ENCODE measurements at places on chromosomes 4 and X.

DNA sequence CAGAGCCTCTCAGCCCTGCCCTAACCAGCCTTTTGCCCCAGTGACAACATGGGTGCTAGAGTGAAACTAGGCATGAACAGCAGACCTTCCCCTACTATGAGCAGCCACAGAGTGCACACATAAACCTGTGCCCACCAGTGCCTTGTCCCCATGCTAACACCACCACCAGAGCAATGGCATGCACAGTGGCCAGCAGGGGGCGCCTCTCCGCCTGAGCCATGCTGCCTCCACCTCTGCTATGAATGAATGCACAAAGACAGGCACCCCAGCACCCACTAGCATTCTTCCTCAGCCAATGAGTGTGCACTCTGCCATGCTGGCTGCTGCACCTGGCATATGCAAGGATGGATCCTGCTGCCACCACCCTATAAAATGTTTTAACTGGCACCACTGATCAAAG is 286.9 kb upstream of the FGF16 start:
- DNase-seq = peak; percentile 16

DNA sequence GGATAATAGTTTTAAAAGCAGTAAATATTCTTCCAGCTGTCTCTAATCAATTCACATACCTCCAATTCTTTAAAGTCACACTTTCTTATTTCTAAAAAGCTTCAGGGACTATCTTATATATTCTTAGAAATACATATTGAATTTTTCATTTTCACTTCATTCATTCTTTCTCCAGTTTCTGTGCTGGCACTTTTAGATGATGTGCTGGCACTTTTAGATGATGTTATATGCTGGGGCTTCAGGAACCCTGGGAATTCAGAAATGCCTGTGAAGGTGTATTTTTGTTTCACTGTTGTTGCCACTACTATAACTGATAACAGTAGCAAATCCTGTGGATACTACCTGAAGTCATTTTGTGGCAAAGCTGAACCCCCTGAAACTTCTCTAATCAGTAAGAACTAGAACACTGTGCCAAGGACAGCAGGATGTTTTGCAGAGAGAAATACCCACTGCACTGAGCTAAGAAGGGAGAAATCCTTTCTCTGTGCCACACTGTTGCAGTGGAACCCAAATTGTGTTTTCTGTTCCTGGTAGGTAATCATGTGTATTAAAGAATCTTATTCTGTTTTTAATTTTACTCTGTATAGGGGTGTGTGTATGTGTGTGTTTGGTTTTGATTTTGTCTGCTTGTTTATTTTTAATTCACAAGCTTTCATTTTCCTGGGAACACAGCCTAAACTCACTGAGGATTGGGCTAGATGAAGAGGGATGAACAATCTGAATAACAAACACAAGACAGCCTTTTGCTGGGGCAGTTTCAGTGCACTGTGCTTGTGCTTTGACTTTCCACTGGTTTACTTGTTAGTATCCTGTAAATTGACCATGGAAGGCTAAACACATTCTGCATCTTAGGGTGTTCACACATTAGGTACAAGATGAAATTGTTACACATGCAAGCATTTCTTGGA is 898.3 kb downstream of the CCSER1 start:
- no peak for DNase-seq

GRCh38 chr4:140637836-140638235 is 69.1 kb upstream of the UCP1 start:
- peak; percentile 37 for DNase-seq

- DNase-seq = no peak
These were observed 106.3 kb downstream of the USP46 start for GRCh38 chr4:52552778-52553177.

GRCh38 chr4:110610940-110611831 is 11.7 kb downstream of the PITX2 start:
- no peak for DNase-seq

DNA sequence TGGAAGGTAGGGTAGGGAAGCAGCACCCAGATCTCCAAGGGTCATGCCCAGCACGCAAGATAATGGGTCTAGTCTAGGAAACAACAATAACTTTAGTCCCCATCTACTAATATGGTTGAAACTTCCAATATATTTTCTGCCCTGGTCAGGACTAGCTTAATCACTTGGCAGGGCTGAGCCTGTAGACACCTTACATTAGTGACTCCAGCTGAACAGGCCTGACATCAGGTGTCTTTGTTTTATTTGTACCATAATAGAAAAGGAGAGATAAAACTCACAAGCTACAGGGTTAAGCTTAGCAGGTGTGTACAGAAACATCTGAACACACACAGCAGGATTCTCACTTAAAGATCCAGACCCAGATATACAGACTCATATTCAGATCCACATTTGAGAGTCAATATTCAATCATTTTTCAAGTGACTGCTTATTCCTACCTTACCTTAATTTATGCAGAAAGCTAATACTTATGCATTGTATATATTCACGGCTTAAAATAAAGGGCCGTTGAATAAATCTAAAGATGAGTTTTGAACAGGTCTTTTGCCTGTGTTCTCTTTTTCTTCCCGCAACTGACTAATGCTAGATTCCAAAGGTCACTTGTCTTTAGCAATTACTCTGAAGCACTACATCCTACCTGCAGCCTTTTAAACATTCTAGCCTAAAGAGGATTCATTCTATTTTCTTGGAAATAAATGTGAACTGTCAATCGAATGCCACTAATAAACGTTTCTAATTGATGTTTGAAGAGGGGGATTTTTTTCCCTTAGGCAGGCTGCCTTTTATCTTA is 745.3 kb downstream of the RPA4 start:
- no peak for DNase-seq

DNA sequence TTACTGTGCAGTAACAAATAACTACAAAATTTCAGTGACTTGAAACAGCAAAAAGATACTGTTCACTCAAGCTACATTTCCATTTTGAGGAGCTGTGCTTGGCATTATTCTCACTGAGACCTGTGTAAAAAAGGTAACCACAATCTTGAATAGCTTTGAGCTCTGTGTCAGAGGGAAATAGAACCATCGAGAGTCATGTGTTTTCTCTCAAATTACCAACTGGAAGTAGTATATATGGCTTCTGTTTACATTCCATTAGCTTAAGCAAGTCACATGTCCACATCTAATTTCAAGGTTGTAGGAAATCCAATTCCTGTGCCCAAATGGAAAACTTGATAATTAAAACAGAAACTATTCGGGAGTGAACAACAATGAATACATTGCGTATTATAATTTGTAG is 82.9 kb upstream of the BANK1 start:
- DNase-seq = no peak

DNA sequence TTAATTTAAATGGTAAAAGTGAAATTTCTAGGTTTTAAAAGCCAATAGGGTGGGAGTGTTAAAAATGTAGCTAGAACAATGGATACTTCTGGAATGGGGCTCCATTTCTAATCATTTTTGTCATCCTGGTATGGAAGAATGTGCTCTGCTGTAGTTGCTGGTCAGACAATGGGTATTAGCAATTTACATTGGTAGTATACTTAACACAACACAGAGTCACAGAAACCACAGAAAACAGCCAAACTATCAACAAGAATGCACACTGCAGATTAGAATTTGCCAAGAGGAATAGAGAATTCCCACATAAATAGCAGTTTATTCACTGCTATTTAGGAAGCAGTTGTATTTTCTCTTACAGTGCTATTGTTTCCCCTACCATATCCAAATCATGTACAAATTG is 319.6 kb downstream of the PPP3CA start:
- DNase-seq = no peak

DNA sequence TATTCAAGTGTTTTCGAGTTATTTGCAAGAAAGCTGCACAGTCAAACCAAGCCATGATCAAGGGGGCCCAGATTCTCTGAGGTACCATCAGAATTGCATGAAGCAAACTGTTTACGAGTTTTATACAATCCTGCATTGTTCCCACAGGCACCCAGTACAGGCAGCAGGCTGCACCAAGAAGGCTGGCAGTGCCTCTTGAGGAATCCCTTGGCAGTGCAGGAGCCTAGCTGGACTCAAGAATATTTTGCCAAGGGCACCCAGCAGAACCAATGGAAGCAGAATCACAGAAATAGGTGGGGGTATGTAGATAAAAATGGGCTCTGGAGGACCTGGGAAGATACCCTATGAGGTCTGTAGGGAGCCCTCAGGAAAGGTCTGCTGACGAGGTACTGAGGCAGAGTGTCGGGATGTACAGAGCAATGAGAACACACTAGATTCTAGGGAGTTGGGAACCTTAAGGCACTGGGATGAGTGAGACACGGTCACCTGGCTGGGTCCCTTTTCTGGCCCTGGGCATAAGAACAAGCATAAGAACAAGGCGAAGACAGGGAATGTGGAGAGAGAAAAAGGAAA is 2.5 kb upstream of the PLP1 start:
- no peak for DNase-seq

- no peak for DNase-seq
These were observed 515.8 kb downstream of the RAB28 start for GRCh38 chr4:12968345-12968744.

DNA sequence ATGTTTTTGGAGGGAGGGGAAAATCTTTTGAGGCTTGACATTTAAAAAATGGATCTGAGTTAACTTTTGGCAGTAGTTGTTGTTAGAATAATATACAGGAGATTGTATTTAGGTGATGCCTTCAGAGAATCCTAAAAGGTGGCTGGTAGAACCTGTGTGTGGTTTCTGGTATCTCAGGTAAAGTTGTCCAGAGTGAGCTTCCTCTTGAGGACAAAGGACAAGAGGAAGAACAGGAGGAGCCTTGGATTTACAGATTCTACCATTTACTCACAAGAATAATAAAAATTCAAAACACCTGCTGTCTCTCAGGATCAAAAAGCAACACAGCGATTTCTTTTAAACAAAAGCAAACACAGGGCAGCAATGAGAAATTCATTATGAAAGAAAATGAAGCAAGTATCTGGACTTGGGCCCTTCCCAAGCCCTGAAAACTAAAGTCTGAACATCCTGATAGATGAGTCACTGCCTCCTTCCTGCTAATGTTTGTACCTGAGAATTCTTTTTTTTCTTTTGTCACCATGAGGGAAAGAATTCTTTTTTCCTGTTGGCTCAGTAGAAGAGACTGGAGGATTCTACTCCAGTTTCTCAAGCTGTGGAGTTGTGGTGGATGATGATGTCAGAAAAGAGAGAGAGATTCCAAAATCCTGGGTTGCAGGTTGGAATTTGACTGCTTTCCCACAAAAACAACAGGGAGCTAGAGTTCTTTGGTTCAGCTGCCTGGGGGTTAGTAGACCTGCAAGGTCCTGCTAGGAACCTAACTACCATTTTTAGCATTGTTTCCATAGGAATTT is 31.5 kb upstream of the RAPGEF2 start:
- no peak for DNase-seq

DNA sequence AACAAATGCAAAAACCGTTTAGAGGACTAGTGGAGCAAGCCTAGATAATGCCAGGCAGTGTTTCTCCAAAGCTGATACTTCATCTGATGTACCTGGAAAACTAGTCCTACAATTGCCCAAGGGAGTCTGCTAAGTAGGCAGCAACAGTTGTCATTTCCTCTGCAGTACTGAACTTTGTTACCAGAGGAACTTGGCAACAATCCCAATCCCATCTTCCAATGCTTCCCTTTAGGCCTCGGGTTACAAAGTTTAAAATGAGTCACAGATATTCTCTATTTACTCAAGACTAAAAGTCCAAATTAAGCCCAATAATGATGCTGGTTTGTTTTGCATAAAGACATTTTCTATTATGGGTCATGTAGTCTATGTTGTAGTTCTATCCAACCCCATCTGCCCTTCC is 120.0 kb upstream of the GLRA2 start:
- DNase-seq = no peak

DNA sequence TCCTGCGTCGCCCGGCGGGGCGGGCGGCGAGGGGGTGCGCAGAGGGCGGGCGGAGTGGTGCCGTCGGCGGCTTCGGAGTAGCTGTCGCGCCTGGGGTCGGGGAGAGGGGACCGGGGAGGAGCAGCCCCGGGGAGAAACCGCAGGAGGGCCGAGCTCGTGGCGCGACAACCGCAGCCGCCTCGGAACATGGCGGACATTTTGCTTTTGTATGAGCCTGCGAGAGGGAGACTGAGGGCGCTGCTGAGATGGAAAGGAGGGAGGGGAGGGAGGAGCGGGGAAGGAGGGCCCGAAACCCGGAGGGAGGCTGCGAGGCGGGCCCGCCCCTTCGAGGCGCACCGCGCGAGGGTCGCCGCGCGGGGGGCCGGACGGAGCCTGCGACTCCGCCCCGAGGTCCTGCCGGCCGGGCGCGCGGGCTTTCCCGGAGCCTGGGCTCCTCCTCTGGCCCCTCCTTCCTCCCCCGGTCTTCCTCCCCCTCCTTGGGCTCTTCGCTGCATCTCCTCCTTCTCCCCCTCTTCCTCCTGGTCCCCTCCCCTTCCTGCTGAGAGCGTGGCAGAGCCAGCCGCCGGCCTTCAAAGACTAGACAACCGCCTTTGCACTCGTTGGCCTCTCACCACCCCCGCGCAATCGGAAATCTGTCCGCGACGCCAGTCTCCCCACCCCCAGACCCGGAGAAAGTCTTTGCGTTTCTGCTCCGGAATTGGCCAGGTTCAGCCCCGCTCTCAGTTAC is 1.1 kb downstream of the INTS6L start:
- DNase-seq = peak; percentile 88

DNA sequence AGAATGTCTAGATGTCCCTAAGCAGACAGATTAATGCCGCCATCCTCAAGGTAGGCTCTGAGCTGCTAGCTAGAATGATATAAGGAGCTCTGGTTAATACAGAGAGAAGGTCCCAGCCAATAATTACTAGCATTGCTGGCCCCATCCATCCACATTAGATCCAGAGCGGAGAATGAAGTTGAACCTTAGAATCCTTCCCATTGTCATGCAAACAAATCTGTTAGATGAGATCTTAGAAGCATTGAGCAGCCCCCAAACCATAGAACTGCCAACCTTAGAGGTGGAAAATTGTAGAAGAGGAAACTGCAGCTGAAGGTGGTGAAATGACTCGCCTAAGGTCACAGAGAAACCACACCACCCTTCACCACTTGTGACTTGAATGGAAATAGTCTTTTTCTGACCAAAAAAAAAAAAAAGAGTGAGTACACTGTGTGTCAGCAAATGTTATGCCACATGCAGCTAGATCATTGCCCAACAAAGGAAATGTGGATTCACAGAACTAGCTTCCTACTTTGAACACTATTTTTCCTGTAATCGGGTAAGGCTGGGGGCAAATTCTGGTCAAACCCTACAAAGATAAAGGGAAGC is 162.1 kb downstream of the SMIM20 start:
- peak; percentile 58 for DNase-seq

GRCh38 chrX:39753293-39753996 is 344.3 kb downstream of the BCOR start:
- no peak for DNase-seq

DNA sequence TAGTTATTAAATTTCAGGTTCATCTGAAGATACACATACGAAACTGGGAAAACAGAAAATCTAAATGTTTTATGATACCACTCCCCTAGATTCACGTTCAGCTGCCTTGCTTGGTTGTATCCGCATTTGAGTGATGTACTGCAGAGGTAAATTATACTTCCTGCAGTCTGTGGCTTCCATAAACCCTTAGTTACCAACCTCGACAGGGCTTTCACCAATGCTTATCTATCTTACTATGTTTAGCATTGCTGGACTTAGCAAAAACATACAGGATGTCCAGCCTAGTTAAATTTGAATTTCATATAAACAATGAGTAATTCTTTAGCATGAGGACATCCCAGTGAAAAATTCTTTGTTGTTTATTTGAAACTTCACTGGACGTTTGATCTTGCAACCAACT is 108.8 kb downstream of the TMA16 start:
- DNase-seq = no peak

- peak; percentile 13 for DNase-seq
These were observed 36.4 kb upstream of the RBM41 start for GRCh38 chrX:107154787-107155620.

All from activated CD4-positive, alpha-beta T cell treated with anti-CD3 and anti-CD28 coated beads, Interleukin-2, amount 50 U/mL, for 48 hours (primary cell).